ENCODE measurements at places on chromosomes 7 and 10.
A peak's percentile ranks its signal among the peaks of the same experiment; 100 is the strongest.

DNA sequence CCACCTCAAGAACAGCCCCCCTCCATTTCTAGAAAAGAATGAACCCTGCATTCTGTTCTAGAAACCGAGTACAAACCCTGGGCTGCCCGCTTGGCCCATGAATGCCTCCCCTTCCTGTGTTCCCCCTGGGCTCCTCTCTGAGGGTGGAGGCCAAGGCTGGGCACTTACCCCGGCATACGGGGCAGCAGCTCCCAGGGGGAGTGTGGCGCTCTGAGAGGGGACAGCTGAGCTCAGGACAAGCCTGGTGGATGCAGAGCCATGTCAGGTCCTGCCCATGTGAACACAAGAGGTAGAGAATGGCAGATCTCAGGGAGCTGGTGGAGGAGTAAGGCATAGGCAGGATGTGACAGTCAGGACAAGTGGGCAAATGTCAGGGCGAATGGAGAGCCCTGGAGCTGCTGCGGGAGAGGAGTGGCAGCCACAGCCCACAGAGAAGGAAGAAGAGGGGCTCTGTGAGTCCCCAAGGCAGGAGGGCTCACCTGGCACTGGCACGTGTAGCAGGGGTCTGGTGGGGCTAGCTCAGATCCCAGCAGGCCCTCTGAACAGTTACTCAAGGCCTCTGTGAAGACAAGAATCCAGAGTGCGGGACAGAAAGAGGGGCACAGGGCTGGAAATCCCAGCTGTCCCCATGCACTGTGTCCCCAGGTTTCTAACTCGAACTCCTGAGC lies 18.9 kb downstream of the ATP6V1F start:
- DNase-seq = no peak
- H3K27me3 ChIP-seq = peaks cover 11% of the 10 kb centered on the region
- no peak overlapping the region for H3K4me3 ChIP-seq
- H3K27ac ChIP-seq = peak overlapping the region; percentile 34
- H3K4me1 ChIP-seq = peaks cover 4% of the 10 kb centered on the region
- peaks cover 2% of the 10 kb centered on the region for H3K36me3 ChIP-seq

GRCh38 chr7:108286290-108286904 lies 156.2 kb upstream of the LAMB4 start:
- peaks cover 49% of the 10 kb centered on the region for H3K27me3 ChIP-seq
- H3K4me3 ChIP-seq = no peak overlapping the region
- no peak overlapping the region for H3K27ac ChIP-seq

- H3K4me3 ChIP-seq = peak overlapping the region; percentile 84
- peak overlapping the region; percentile 80 for H3K27ac ChIP-seq
- peaks cover 51% of the 10 kb centered on the region for H3K4me1 ChIP-seq
- DNase-seq = no peak
- no peaks in the 10 kb centered on the region for H3K27me3 ChIP-seq
- H3K36me3 ChIP-seq = peaks cover 2% of the 10 kb centered on the region
These were observed 173.6 kb downstream of the PRKCQ start for GRCh38 chr10:6406220-6407033.

DNA sequence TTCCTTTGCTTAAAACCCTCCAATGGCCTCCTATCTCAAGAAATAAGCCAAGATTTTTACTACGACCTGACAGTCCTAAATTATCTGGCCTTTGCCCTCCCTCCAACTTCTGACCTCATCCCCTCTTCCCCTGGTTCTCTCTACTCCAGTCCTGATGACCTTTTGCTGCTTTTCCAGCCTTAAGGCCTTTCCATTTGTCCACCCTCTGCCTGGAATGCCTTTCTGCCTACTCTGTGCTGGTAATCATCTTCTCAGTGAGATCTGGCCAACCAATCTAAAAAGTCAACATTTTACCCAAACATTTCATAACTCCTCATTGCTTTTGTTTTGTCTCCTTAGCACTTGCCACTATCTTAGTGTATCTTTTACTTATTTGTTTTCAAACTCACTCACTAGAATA lies 75.7 kb downstream of the VPS41 start:
- no peak overlapping the region for H3K27ac ChIP-seq
- DNase-seq = no peak
- peaks cover 8% of the 10 kb centered on the region for H3K4me1 ChIP-seq
- peaks cover 4% of the 10 kb centered on the region for H3K36me3 ChIP-seq

GRCh38 chr10:104098358-104098925 lies 12.8 kb upstream of the COL17A1 start:
- H3K27ac ChIP-seq = no peak overlapping the region
- no peak for DNase-seq
- no peak overlapping the region for H3K4me3 ChIP-seq
- no peaks in the 10 kb centered on the region for H3K36me3 ChIP-seq

GRCh38 chr7:67432536-67433234 lies 436.1 kb downstream of the TYW1 start:
- no peaks in the 10 kb centered on the region for H3K36me3 ChIP-seq
- no peak overlapping the region for H3K4me3 ChIP-seq
- no peak overlapping the region for H3K27ac ChIP-seq
- no peak for DNase-seq

GRCh38 chr10:129210876-129211275 lies 256.2 kb upstream of the MGMT start:
- H3K27me3 ChIP-seq = peaks cover 16% of the 10 kb centered on the region
- no peak overlapping the region for H3K27ac ChIP-seq
- H3K4me3 ChIP-seq = no peak overlapping the region
- H3K36me3 ChIP-seq = no peaks in the 10 kb centered on the region
- DNase-seq = no peak

DNA sequence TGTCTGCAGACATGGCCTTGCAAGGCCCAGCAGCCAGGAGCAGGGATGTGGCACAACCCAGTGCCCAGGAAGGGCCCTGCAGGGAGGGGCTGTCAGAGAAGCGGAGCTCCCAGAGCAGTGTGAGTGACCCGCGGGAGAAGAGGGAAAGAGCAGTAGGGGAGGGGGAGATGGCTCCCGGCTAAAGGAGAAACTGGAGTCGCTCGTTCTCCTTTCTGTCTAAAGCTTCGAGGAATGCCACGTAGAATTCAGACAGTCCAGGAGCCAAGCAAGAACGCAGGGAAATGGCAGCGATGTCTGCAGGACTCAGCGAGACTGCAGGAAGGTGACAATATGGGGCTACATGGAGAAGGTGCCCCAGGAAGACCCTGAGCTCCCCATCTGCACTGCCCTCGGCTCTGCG lies 22.4 kb upstream of the HABP2 start:
- H3K4me1 ChIP-seq = no peaks in the 10 kb centered on the region
- H3K36me3 ChIP-seq = peaks cover 5% of the 10 kb centered on the region
- H3K27me3 ChIP-seq = peaks cover 35% of the 10 kb centered on the region
- H3K27ac ChIP-seq = no peak overlapping the region
- no peak for DNase-seq

GRCh38 chr7:95950698-95951097 lies 178.3 kb downstream of the DYNC1I1 start:
- H3K4me1 ChIP-seq = peaks cover 3% of the 10 kb centered on the region
- no peak overlapping the region for H3K4me3 ChIP-seq
- no peak overlapping the region for H3K27ac ChIP-seq
- H3K27me3 ChIP-seq = peaks cover 29% of the 10 kb centered on the region

DNA sequence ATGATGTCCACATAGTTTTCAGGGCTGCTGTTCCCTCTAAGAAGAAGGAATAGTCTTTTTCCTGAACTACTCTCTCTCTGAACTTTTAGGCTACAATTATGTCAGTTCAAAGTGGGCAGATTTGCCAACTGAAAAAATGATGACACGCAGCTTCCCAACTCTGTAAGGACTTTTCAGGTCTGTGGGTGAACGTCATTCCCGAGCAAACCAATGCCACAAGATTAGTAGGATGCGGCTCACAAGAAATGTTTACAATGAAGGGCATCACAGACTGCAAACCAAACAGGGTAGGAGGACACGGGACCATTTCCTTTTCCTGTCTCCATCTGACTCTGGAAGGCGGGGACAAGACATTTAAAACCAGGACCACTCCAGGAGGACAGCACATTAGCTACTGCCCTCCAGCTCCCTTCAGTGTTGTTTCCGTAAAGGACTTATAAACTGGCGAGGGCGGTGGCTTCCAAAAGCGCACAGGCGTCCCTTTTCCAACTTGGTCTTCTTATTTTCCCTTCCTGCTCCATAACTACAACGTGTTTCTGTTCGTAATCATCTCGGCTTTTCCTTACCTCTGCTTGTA lies 539 bp upstream of the MKLN1 start:
- no peaks in the 10 kb centered on the region for H3K27me3 ChIP-seq
- peak overlapping the region; percentile 98 for H3K27ac ChIP-seq
- H3K4me3 ChIP-seq = peak overlapping the region; percentile 97
- H3K4me1 ChIP-seq = peaks cover 59% of the 10 kb centered on the region
- DNase-seq = peak; percentile 10

DNA sequence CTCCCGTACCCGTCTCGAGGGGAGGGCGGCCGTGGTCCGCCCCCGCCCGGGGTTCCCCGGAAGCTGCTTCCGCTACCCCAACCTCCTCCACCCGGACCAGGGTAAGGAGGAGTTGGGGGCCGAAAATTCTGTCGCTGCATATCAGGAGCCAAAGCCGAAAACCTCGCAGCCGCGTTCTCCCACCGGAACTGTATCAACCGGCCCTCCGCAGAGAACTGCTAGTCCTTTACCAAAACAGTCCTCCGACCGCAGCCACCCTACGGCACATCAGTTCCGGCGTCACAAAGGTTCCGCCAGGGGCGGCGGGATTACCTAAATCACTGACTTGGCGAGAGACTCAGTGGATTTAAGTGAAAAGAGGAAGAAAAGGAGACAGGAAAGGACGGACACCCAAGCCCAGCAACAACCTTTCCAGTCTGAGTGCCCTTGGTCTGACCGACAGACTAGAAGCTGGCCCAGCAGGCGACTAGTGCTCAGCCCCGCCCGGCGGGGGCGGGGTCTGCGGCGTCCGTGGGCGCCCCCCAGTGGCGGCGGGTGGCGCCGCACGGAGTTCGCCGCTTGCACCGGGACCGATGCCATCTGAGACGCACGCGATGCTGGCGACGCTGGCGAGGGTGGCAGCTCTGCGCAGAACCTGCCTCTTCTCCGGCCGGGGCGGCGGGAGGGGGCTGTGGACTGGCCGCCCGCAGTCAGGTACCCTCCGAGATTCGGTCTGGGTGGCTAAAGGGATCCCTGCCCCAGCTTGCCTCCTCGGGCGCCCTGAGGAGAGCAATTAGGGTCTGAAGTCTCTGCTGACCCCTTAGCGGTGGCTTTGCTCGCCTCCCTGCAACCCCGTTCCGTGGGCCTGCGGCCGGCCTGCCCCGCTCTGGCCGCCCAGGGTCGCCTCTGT lies at the start of the genes MPLKIP and SUGCT:
MPLKIP (minus strand) TSS at position 195 of the 889 bp plus-strand sequence; CDS start at position 140, 55 bp downstream.
SUGCT (plus strand) TSS at position 578 of the 889 bp plus-strand sequence.
- peaks cover 13% of the 10 kb centered on the region for H3K4me1 ChIP-seq
- peak within 1 kb of the TSS; percentile 91 for H3K4me3 ChIP-seq
- peaks cover 7% of the 10 kb centered on the region for H3K27me3 ChIP-seq
- no peaks in the 10 kb centered on the region for H3K36me3 ChIP-seq
- peak within 1 kb of the TSS; percentile 79 for H3K27ac ChIP-seq

GRCh38 chr7:33432821-33433220 lies 303.5 kb downstream of the BBS9 start:
- no peaks in the 10 kb centered on the region for H3K36me3 ChIP-seq
- H3K4me1 ChIP-seq = no peaks in the 10 kb centered on the region
- H3K27me3 ChIP-seq = no peaks in the 10 kb centered on the region
- no peak overlapping the region for H3K27ac ChIP-seq
- no peak overlapping the region for H3K4me3 ChIP-seq
- no peak for DNase-seq

DNA sequence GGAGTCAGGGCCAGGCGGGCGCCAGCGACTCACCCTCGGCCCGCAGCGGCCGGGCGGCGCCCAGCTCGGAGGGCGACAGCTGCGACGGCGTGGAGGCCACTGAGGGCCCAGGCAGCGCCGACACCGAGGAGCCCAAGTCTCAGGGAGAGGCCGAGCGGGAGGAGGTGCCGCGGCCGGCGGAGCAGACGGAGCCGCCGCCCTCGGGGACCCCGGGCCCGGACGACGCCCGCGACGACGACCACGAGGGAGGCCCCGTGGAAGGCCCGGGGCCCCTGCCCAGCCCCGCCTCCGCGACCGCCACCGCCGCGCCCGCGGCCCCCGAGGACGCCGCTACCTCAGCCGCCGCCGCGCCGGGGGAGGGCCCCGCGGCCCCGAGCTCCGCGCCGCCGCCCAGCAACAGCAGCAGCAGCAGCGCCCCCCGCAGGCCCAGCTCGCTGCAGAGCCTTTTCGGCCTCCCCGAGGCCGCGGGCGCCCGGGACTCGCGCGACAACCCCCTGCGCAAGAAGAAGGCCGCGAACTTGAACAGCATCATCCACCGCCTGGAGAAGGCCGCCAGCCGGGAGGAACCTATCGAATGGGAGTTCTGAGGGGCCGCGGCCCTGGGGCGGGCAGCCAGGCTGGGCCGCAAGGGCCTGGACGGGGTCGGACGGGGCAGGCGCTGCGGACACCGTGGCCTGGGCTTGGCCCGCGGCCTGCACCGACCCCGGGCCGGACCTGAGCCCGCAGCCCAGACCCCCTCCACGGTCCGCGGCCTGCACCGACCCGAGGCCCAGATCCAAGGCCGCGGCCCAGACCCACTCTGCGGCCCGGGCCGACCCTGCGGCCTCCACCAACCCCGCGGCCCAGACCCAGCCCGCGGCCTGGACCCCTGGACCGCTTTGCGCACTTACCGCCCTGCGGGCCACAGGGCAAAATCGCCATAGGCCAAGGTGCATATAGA lies 37.9 kb upstream of the SH2B2 start:
- no peak for DNase-seq
- H3K4me1 ChIP-seq = peaks cover 4% of the 10 kb centered on the region
- no peak overlapping the region for H3K27ac ChIP-seq
- no peak overlapping the region for H3K4me3 ChIP-seq

DNA sequence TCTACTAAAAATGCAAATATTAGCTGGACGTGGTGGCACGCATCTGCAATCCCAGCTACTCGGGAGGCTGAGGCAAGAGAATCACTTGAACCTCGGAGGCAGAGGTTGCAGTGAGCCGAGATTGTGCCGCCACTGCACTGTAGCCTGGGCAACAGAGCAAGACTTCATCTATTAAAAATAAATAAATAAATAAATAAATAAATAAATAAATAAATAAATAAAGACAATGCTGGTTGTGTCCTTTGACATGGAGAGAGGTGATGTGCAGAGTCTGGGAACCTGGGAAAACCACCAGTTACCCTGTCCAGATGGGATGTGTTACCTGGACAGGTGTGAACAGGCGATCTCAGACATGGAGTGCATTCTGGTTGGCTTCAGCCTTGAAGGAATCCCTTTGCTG lies 102.5 kb downstream of the COBL start:
- no peaks in the 10 kb centered on the region for H3K36me3 ChIP-seq
- no peak overlapping the region for H3K4me3 ChIP-seq
- H3K27me3 ChIP-seq = peaks cover 9% of the 10 kb centered on the region
- DNase-seq = no peak

DNA sequence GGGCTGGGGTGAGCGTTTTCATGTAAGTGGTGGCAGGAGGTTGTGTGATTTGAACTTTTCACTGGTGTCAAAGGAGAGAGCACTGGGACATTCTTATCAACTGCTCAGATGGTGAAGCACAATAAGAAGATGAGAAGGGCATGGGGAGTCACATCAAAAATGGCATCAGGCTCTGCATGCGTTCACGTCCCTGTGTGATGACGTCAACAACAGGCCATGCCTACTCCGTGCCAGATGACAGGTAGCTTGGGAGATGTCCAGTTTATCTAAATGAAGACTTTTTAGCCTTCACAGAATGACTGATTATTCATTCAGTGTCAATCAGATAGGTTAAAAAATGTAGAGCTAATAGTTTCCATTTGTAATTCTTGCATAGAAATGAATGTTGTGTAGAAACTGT lies 264.3 kb upstream of the POM121L12 start:
- H3K27me3 ChIP-seq = no peaks in the 10 kb centered on the region
- no peaks in the 10 kb centered on the region for H3K4me1 ChIP-seq
- no peak overlapping the region for H3K4me3 ChIP-seq
- no peak overlapping the region for H3K27ac ChIP-seq
- H3K36me3 ChIP-seq = no peaks in the 10 kb centered on the region

Data from T-helper 17 cell (primary cell).